ENCODE measurements at places on chromosomes 2 and 18. TPM values are rescaled to one million over a fixed set of nuclear protein-coding genes. Genes with fewer than 3 reads are reported as not detected.

GRCh38 chr2:238657132-238658053 lies 190.5 kb upstream of the TWIST2 start:
- peak; percentile 50 for DNase-seq

GRCh38 chr18:49510393-49511115 lies 23.5 kb upstream of the C18orf32 start:
- DNase-seq = no peak

The ABCB11 gene
- total RNA-seq = 0.12 TPM

GRCh38 chr18:73270920-73271634 lies 403.3 kb upstream of the NETO1 start:
- no peak for DNase-seq
